ENCODE measurements at places on chromosomes 4 and X.

DNA sequence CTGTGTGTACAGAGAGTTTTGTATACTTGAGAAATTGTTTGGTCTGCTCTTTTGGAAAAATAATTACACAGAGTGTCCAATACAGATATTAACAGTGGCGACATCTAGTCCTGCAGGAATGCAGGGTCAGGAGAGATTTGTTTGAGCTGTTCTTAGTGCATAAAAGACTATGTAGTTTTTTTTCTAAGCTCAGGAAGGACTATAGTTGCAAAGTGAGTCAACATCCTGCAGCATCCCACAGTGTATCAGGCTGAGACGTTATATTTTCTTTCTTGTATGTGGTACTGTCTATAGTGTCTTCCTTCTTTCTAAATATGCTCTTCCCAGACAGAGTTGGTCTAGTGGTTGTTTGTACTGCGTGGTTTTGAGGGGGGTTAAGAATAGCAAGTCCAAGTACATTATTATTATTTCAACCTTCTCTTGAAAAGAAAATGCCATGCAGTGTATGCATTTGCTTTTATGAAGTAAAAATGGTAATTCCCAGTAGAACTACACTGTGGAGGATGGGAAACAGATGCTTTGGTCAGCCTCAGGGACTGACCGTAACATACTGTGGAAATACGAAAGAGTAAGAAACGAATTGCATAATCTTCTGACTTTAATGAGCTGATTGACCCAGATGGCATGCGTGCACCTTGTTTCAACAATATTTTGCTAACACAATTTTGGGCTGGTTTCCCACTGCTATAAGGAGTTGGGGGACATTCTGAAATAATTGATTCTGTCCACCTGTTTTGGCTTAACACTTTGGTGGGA lies 67.4 kb downstream of the DMP1 start:
- no peak for DNase-seq

GRCh38 chrX:103704863-103705262 lies 5.8 kb upstream of the TMEM31 start:
- no peak for DNase-seq

DNA sequence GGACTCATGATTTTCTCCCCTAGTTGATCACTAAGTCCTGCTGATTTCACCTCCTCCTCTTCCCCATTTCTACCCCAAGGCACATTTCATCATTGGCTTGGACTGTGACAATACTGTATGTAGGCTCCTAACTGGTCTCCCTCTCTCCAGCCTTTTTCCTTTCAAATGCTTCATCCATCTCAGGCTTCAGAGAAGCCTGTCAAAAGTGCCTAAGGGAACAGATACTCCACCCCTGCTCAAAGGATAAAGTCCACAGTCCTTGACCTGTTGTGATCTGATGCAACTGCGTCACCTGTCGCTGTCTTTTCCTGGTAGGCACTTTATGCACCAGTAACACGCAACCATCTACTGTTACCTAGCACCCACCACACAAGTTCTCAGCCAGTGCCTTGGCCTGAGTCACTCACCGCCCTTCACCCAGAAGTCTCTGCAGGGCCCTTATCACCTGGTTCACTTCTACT lies 12.8 kb downstream of the SCARB2 start:
- DNase-seq: peak; percentile 74

- DNase-seq: peak; percentile 25
Observed at GRCh38 chr4:132642016-132642817, 506.9 kb upstream of the PCDH10 start.

- DNase-seq: no peak
Observed at GRCh38 chrX:53674581-53674980, 11.9 kb downstream of the HUWE1 start.

- no peak for DNase-seq
Observed at GRCh38 chrX:133783274-133783673, 202.1 kb downstream of the GPC3 start.

GRCh38 chr4:82898322-82899243 lies 2.0 kb upstream of the THAP9 start:
- peak; percentile 40 for DNase-seq

DNA sequence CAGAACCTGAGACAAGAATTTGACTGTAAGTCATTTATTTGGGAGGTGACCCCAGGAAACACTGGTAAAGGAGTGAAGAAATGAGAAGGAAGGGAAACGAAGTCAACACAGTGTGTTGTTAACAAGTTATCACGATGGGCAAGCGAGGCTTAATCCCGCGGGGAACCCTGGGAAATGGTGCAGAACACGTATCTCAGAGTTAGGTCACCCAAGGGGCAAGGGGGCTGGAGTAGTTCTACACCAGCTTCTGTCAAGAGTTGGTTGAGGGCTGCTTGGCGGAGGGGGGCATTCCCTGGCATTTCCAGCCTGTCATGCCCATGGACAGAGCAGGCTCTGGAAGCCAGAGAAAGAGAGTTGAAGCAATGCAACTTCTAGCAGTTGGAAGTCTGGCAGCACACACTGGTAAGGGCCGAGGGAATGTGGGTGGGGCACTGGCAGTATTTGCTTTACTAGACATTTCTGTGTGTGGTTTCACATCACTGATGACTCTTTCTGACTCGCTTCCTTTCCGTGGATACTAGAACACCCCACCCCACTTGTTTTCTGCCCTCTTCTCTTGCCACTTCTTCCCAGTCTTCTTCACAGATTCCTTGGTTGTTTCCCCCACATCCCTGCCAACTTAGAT lies 52.2 kb upstream of the ADGRG2 start:
- peak; percentile 71 for DNase-seq

- peak; percentile 64 for DNase-seq
Observed at GRCh38 chr4:3391422-3391821, 50.3 kb upstream of the HGFAC start.

GRCh38 chr4:54550395-54551171 lies 107.2 kb upstream of the KIT start:
- no peak for DNase-seq

- DNase-seq: no peak
Observed at GRCh38 chr4:85741921-85742591, 267.1 kb downstream of the ARHGAP24 start.

DNA sequence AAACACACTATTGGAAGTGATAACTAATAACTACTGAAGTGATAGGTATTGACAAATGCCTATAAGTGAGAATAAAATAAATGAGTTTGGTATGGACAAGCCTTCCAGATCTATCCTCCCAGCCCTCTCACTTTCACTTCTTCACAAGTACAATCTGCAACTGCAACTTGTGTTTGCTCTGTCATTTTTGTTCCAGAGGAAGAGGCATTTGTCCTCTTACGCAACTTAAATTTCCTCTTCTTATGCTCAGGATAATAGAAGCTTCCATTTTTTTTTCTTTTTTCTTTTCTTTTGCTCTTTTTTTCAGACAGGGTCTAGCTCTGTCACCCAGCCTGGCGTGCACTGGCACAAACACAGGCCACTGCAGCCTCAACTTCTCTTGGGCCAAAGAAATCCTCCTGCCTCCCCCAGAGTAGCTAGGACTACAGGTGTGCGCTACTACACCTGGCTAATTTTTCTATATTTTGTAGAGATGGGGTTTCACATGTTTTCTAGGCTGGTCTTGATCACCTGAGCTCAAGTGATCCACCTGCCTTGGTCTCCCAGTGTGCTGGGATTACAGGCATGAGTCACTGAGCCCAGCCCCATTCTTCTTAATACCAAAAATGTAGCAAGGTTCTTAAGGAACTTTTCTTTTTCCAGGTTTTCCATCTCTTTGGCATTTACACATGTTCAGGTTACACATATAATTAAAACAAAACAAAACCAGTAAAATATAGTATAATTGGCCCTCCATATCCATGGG lies 73.1 kb downstream of the PDGFC start:
- DNase-seq: no peak

DNA sequence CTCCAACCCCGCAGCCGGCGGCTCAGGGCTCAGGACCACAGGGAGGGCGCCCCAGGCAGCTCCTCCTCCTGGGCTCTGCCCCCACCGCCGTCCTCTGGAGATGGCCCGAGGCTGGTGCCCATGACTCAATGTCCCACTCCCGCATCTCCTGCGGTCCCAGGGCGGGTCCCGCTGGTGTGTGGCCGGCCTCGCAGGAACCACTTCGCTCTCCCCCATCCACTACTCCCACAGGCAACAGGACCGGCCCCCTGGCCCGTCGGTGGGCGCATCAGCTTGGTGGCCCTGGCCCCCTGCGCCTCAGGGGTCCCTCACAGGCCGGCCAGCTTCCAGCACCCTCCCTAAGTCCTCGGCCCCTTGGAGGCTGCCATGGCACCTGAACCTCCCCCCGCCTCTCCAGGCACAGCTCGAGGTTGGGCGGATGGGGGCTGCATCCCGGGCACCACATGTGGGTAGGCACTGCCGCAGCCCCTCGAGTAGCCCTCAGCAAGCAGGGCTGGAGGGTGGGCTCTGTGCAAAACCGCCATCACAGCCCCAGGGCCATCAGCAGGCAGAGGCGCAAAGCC lies 22.8 kb upstream of the SPON2 start:
- no peak for DNase-seq

DNA sequence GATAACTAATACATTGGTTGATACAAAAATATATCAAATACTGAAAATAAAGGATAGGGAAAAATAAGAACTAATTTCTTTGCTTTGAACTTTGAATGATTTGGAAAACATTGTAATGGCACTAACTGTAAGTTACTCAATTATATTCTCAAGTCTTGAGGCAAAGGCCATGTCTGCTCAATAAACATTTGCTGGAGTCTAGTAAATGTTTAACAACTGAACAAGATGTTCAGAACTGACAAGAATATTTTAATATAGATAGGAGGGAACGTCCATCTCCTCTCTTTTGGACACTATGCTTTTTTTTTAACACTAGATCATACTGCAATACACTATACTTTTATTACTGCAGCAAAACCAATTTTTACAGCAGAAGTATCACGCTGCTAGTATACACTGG lies 76.2 kb downstream of the PRSS12 start:
- DNase-seq: no peak

DNA sequence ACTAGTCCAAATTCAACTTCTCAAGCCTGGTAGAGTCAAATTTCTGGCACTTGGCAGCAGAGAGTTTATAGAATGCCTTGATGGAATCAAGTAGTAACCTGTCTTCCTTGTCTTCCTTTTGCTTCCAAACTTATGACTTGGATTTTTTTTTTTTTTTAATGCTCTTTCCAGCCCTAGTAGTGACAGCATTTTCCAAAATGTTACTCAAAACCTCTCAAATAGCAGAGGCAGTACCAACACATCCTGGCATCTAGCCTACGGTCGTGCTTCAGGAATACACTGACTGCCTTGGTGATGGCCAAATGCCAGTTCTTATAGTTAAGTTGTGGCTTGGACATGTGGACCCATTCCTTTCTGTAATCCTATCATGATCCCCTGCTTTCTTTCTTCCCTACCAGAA lies 46.0 kb downstream of the GALNT7 start:
- peak; percentile 37 for DNase-seq
